ENCODE measurements at places on chromosomes 1 and 21.

GRCh38 chr1:206657751-206658150 is 22.4 kb downstream of the DYRK3 start:
- DNase-seq: no peak

DNA sequence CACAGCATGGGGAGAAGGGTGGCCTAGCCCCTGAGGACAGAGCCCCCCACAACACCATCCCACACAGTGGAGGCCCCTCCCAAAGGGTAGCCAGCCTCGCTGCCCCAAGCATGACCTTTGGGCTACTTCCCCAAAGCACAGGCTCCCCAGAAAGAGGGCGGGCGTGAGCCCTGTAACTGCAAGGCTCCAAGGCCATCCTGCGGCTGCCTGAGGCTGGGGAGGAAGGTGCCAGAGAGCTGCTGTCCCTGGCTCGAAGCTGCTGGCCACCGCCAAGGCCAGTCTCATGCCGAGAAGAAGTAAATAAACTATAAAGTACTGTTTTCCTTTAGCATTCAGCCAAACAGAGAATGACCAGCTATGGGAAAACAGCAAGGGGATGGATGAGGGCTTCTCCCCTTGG is 27.5 kb downstream of the UBASH3A start:
- no peak for DNase-seq

- no peak for DNase-seq
Observed at GRCh38 chr1:62029704-62030103, 164.9 kb upstream of the L1TD1 start.

DNA sequence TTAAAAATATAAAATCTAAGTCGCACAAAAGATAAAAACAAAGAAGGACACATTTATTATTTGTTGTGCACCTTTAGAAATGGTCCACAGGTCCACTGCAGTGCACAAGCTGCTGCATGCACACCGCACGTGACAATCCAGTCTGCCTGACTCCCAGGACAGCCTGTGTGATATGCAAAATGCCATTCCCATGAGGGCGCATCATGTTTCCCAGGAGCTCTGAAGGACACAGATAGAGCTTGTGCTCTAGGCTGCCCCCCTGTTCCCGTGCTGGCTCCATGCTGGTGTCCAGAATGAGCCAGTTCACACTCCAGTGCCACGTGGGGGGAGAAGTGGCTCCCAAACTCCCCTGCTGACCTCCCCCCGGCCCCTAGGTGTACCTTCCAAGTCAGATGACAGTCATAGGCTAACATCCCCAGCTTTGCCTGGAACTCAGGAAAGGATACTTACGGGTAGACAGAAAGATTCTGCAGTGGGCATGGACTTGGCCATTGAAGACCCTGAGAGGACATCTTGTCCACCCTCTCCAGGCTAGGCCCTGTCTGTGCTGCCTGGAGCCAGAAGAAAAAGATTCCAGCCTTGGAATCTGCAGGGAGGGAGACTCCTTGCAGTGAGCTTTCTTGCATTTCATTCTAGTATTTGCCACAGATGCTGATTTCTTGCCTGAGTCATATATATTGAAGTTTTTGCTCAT is 26.3 kb downstream of the RAB7B start:
- no peak for DNase-seq

GRCh38 chr1:92749024-92749634 is 35.8 kb downstream of the EVI5 start:
- DNase-seq: no peak

- DNase-seq: no peak
Observed at GRCh38 chr21:35338281-35338680, 289.2 kb upstream of the RUNX1 start.

DNA sequence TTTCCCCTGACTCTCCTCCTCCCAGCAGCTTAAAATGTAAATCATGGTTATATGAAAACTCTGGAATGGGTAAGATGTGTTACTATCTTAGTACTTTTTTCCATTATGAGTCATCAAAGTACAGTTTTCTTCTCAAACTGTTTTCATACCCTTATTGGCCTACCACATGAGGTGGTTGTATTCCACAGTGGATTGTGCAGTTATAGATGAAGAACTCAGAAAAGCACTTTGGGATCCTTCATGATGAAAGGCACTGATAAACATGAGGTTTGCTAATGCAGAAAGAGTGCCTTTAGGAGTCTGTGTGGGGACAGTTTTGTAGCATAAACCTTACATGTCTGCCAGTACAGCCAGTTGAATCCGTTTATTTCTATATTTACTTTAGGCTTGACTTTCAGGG is 32.0 kb upstream of the MYOCOS start:
- no peak for DNase-seq

GRCh38 chr1:234044079-234044478 is 139.6 kb downstream of the SLC35F3 start:
- no peak for DNase-seq

GRCh38 chr1:156627313-156627880 is 8.2 kb downstream of the HAPLN2 start:
- DNase-seq: no peak

DNA sequence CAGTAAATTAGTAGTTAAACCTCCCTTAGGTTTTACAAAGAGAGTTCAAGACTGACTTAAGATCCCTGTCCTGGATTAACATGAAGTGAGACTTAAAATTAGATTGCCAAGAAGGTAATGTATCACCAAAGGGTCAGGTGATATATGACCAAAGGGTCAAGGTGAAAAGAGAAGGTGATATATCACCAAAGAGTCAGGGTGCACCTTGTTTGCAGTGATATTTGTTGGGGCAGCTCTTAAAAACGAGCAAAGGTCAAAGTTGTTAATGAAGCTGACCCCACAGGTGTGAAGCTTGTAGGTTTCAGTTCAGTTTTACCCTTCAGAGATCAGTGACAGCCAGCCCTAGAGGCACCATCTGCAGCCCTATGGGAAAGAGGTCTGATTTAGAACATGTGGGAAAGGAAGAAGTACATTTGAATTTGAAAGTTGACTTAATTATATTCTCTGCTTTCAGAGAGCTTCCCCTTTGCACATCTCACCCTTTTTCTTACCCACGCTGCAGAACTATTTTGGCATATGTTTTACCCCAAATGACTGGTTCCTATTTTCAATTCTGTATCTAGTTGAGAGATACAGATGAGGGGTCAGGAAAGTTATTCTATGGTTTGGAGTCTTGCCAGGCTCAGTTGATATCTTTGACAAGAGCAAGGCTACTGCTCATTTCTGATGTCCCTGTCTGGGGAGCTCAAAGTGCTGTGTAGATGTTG is 170.8 kb downstream of the S1PR1 start:
- no peak for DNase-seq

DNA sequence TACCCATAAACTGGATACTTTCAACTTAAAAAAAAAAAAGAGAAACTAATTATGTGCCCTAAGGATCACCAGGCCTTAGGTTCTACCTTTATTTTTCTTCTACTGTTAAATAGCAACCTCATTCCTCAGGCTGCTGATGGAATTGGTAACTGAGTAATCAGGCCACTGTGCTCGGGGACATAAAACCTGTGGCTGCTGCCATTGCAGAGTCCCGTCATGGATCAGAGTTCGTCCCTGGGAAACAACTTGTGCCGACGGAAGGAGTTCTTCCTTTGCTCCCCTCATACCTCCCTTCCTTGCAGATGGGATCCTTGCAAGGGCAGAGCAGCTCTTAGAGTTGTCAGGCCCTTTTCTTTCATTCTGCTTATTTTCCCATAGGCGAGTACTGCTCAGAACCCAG is 123.6 kb downstream of the PBX1 start:
- DNase-seq: no peak

DNA sequence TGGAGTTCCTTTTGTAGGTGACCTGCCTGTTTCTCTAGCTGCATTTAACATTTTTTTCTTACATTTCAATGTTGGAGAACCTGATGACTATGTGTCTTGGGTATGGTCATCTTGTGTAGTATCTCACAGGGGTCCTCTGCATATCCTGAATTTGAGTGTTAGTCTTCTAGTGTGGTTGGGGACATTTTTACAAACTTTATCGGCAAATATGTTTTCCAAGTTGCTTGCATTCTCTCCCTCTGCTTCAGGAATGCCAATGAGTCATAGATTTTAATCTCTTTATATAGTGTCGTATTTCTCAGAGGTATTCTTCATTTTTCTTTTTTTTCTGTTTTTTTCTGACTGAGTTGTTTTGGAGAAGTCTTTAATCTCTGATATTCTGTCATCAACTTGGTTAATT is 684.0 kb downstream of the NCAM2 start:
- DNase-seq: no peak

GRCh38 chr1:197807216-197807615 is 31.9 kb upstream of the DENND1B start:
- DNase-seq: no peak

DNA sequence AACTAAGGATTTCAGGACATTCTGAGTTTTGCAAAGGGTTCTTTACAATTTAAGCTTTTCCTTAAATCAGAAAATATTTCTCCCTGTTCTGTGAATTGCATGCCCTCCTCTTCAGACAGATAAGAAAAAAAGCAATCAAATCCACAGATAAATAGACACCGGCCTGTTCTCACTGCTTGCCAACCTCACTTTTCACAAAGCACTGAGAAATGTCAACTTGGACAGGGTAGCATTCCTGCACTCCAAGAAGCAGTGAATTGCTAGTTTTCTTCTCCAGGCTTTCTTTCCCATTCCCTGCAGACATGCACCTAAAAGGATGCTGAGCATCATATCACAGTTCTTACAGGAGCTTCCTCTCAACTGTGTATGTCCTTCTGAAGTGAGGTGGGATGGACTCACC is 226.0 kb downstream of the CHRM3 start:
- no peak for DNase-seq

- DNase-seq: no peak
Observed at GRCh38 chr1:211643324-211644212, 31.9 kb downstream of the NEK2 start.

DNA sequence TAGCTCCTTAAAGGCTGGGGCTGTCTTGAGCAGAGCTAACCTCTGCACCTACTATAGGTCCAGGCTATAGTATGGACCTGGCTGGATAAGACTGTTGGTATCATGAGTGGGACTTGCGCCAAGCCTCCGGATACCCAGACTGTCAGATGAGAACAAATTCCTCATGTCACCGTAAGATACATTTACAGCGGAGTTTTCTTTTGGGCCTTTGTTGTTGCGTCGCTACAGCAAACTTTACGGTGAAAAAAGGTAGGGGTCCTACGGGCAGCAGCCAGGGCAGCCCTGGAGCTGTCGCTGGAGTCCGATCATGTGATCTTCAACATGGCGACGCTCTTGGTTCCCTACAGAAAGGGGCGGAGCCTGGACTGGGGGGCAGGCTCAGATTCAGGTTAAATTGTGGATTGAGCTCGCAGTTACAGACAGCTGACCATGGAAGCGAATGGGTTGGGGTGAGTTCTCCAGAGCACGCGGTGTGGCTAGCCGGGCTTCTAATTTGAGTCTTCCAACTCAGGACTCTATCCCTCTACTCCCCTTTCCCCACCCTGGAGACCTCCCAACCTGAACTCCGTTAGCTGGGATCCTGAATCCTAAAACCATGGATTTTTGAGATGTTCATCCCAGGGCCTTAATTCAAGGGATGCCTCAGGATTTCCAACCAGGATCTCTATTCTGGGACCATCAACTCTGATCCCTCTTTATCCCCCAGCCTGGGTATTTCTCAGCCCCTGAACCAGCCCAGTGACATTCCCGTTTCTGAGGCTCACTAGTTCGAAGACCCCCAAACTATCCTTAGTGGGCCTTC is at the start of gene UROD:
UROD (plus strand) TSS at position 418 of the 802 bp plus-strand sequence; CDS start at position 430, 12 bp downstream.
- DNase-seq: peak; percentile 79

GRCh38 chr1:17826165-17826488 is 71.0 kb downstream of the ACTL8 start:
- no peak for DNase-seq

DNA sequence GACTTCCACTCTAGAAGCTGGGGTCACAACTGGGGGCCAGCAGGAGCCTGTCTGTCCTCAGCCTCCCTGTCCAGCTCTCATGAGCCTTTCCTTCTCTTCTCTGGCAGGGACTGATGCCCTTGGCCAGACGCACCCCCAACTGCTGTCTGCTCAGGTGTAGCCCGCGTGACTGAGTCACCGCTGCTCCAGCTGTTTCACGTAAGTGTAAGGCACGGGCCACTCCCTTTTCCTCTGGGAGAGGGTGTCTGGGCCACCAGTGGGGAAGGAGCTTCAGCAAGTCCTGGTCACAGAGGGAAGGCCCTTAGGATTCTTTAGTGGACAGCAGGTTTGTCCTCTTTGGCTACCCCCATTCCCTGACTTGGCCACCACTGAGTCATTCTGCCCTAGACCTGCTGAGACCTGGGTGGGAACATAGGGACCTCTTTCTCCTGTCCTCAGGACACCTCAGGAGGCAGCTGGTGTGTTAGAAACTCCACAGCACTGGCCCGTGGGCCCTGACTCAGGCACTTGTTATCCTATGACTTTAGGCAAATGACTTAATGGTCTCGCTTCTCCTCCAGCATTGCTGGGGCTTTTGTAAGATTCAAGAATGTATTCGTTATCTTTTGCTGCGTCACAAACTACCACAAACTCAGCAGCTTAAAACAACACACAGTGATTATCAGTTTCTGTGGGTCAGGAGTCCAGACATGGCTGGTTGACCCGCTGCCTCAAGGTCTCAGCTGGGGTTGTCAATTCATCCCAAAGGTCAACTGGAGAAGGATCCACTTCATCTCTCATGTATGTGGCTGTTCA is 64.8 kb downstream of the FAM163A start:
- DNase-seq: no peak

- no peak for DNase-seq
Observed at GRCh38 chr1:201883786-201884185, 4.9 kb upstream of the SHISA4 start.

GRCh38 chr1:207941665-207942064 is 30.7 kb upstream of the CD34 start:
- DNase-seq: no peak

DNA sequence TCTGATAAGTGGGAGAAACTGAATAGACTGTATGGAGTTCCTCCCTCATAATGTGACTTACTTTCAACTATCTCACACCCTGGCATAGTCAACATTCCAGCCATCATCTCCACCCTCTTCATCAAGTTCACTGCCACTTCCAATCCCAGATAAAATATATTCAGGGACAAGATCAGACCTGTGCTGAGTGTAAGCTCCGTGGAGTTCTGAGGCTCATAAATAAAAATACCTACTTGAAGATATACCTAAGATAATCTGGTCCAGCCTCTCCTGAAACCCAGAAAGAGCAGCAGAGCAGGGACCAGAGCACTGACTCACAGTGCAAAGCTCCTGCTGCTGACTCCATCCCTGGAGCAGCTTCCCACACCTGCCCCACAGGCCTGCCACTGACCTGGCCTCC is 1.7 kb upstream of the LCE7A start:
- no peak for DNase-seq

DNA sequence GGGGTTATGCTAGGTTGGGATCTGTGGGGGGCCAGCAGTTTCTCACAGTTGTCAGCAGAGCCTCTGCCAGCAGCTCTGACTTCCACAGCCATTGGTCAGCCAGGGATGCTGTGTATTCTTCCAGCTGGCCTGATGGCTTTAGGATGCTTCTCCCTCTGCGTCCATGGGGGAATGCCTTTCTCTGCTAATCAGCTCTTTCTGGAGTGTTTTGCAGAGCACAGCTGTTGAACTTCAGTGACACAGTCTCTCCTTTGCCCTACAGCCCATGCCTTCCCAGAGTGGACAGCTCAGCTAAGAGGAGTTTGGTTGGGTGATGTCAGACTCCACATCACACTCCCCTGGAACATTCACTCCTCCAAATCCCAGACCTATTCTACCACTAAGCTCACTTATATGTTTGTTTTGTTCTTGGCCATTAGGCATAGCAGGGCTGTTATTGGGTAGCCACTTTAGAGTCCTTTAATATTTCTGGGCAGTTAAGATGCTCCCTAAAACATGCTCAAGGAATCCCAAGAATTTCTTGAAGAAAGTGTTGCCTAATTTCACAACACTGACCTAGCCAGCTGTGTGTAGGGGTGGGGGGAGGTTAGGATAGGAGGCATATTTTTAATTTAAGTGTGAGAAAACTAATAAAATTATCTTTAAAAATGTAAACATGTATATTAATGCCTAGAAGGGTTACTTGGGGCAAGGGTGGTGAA is 75.3 kb upstream of the KIAA0040 start:
- no peak for DNase-seq

- DNase-seq: no peak
Observed at GRCh38 chr21:27448960-27449359, 482.1 kb upstream of the ADAMTS5 start.
